ENCODE measurements at places on chromosomes 4 and X. TPM values are rescaled to one million over a fixed set of nuclear protein-coding genes. Genes with fewer than 3 reads are reported as not detected.

- H3K4me1 ChIP-seq, result no peaks in the 10 kb centered on the region
- H3K27ac ChIP-seq, result no peak overlapping the region
- no peaks in the 10 kb centered on the region for H3K36me3 ChIP-seq
- no peak for DNase-seq
- no peak overlapping the region for H3K4me3 ChIP-seq
Measured at GRCh38 chrX:150370589-150371312, 7.6 kb downstream of the MAMLD1 start.

- no peak overlapping the region for H3K27ac ChIP-seq
- H3K27me3 ChIP-seq, result no peaks in the 10 kb centered on the region
- H3K36me3 ChIP-seq, result no peaks in the 10 kb centered on the region
- DNase-seq, result no peak
- no peak overlapping the region for H3K4me3 ChIP-seq
- no peaks in the 10 kb centered on the region for H3K4me1 ChIP-seq
Measured at GRCh38 chr4:73743795-73744194, 3.4 kb downstream of the CXCL8 start.

DNA sequence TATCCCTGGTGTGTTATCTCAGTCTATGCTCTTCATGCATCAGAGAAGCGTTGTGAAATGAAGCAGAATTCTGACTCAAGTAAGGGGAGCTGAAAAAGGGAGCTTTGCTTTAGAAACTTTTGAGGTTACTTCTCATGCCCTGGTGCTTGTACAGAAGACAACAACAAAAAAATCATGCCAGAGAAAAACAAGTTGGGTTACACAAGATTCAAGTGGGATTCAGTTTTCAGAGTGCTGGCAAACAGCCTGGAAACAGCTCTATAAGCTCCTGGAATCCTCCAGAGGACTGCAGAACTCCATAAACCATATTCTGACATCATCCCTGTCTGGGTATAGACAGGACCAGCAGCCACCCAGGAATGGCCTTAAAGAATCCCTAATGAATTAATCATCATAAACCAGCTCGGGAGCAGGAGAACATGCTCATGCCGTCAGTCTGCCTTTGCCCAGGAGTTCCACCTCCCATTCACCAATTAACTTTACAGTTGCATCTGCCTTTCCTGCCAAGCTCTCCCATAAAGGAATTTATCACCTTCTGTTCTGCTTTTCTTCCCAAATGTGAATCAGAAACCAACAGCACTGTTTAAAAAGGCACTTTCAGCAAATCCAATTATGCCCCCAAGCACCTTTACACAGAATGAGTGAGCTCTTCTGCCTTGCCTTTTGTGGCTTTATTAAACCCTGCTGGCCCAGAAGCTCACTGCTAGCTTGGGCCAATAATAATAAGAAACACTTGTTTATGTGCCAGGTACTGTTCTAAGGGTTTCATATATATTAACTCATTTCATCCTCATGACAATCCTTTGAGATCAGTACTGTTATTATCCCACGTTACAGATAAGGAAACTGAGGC is 54.5 kb upstream of the FBXW7 start:
- H3K27me3 ChIP-seq, result no peaks in the 10 kb centered on the region
- 0 out of 2 replicates have a peak, but pooled peaks cover 4% of the 10 kb centered on the region for H3K4me1 ChIP-seq
- H3K36me3 ChIP-seq, result no peaks in the 10 kb centered on the region
- 0 out of 2 replicates have a peak overlapping the region, but pooled peaks have one; percentile 37 for H3K4me3 ChIP-seq
- H3K27ac ChIP-seq, result no peak overlapping the region

DNA sequence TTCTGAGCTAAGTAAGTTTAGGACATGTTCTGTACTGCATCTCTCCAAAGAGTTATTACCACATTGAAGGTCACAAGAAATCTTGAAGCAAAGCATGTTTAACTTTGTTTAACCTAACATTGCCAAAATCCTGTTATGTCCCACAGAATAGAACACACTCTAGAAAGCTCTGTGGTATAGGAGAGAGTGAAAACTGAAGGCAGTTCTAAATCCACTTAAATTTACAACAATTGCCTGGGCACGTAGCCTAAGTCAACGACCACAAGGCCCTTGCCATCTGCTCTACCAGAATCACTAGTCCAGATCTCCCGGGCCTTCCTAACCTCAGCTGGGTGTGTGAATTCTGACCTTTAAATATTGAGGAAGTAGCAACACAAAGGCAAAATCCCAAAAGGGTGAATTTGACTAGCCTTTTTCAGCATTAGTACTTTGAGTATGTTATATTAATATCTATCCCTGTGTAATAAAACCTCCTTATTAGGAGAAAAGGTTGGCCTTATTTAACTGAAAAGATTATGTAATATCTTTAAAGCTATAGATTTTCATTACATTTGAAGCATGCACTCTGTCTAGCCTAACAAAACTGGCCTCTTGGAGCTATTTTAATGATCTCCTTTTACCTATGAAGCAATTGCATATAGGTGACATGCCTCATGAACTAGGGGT is 4.5 kb upstream of the MAML3 start:
- H3K36me3 ChIP-seq, result no peaks in the 10 kb centered on the region
- no peak for DNase-seq
- H3K4me3 ChIP-seq, result no peak overlapping the region

AMER1 gene
- polyA plus RNA-seq, result 0.48 TPM

SLC38A5 gene
- polyA plus RNA-seq, result 20.7 TPM

DNA sequence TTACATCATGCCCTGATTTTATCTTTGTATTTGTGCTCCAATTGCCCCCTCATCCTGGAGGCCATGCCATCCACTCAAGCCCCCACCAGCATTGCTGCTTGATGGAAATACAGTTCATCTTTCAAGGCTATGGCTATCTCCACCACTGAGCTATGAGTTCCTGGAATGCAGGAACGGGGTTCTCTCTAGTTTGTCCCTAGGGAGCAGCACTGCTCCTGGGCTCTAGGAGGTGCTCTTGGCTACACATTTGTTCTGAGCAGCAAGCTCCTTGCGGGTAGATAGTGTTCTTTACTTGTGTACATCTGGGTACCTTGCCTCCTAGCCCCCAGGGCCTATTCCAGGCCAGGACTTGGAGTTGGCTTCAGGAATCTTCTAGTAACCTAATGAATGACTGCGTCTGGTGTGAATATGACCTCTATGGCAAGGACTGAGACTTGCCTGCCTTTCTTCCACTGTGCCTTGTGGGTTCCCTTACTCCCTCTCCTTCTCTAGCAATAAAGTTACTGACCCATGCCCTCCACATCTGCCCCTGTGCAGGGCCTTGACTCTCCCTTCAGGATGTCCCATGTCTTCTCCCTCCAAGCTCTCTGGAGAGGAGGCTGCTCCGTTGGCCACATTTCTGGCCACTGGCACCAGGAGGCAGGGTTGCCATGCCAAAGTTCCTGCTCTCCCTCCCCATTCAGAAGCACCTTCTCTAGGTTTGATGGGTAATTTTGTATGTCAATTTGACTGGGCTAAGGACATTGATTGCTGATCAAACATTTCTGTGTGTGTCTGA is 7.6 kb downstream of the CITED1 start:
- H3K36me3 ChIP-seq, result no peaks in the 10 kb centered on the region
- H3K27ac ChIP-seq, result no peak overlapping the region
- H3K4me3 ChIP-seq, result no peak overlapping the region
- peaks cover 15% of the 10 kb centered on the region for H3K27me3 ChIP-seq
- DNase-seq, result peak; percentile 71

- no peaks in the 10 kb centered on the region for H3K4me1 ChIP-seq
- H3K36me3 ChIP-seq, result no peaks in the 10 kb centered on the region
- no peak overlapping the region for H3K4me3 ChIP-seq
- DNase-seq, result no peak
Measured at GRCh38 chrX:96579252-96579651, 105.4 kb upstream of the DIAPH2 start.

GRCh38 chr4:70473679-70474078 is 1.7 kb downstream of the MUC7 start:
- no peaks in the 10 kb centered on the region for H3K4me1 ChIP-seq
- H3K27me3 ChIP-seq, result no peaks in the 10 kb centered on the region
- no peak for DNase-seq
- H3K36me3 ChIP-seq, result no peaks in the 10 kb centered on the region

GRCh38 chr4:1274871-1275270 is 14.8 kb upstream of the MAEA start:
- H3K27ac ChIP-seq, result no peak overlapping the region
- no peak for DNase-seq
- no peak overlapping the region for H3K4me3 ChIP-seq
- no peaks in the 10 kb centered on the region for H3K36me3 ChIP-seq
- no peaks in the 10 kb centered on the region for H3K27me3 ChIP-seq
- H3K4me1 ChIP-seq, result no peaks in the 10 kb centered on the region

DNA sequence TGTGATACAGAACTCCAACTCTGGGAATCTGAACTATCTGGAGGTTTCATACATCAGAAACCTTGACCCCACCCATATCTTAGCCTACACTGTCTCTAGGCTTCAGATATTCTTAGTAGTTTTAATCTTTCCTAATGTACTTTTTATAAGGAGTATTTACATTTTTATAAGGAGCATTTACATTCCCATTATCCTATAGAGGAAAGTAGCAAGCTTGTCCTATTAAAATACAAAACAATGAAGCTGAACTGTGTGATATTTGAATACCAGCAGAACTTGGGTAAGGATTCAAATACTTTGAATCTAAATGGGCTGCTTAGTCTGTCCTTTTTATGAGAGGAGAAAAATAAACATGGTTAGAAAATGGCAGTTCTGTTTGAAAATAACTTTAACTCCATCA is 247.4 kb downstream of the FMR1NB start:
- H3K36me3 ChIP-seq, result no peaks in the 10 kb centered on the region
- no peaks in the 10 kb centered on the region for H3K4me1 ChIP-seq
- H3K27ac ChIP-seq, result no peak overlapping the region
- no peaks in the 10 kb centered on the region for H3K27me3 ChIP-seq
- H3K4me3 ChIP-seq, result no peak overlapping the region
- no peak for DNase-seq

TEX13B gene
- 0.16 TPM for polyA plus RNA-seq

GRCh38 chrX:16712548-16713155 is at the start of gene CTPS2:
Gene CTPS2 (minus strand): TSS chrX:16712669. CDS start chrX:16702902, 9,767 bp downstream.
- H3K27ac ChIP-seq, result peak within 1 kb of the TSS; percentile 87
- no peaks in the 10 kb centered on the region for H3K27me3 ChIP-seq
- no peaks in the 10 kb centered on the region for H3K36me3 ChIP-seq
- H3K4me3 ChIP-seq, result peak within 1 kb of the TSS; percentile 71

PNCK gene
- polyA plus RNA-seq, result 3.0 TPM

GRCh38 chr4:19038231-19038630 is 1016.7 kb upstream of the LCORL start:
- no peaks in the 10 kb centered on the region for H3K27me3 ChIP-seq
- no peak for DNase-seq
- no peak overlapping the region for H3K27ac ChIP-seq
- H3K4me3 ChIP-seq, result no peak overlapping the region
- H3K4me1 ChIP-seq, result peaks cover 6% of the 10 kb centered on the region
- H3K36me3 ChIP-seq, result no peaks in the 10 kb centered on the region

P2RY4 gene
- polyA plus RNA-seq, result not detected

HSFX1 gene
- polyA plus RNA-seq, result not detected

ANAPC4 gene
- polyA plus RNA-seq, result 25.0 TPM

GRCh38 chr4:182680234-182680653 is 236.9 kb downstream of the DCTD start:
- no peaks in the 10 kb centered on the region for H3K4me1 ChIP-seq
- no peak overlapping the region for H3K4me3 ChIP-seq
- peak overlapping the region; percentile 57 for H3K27ac ChIP-seq
- no peak for DNase-seq
- H3K36me3 ChIP-seq, result no peaks in the 10 kb centered on the region
- H3K27me3 ChIP-seq, result no peaks in the 10 kb centered on the region

DNA sequence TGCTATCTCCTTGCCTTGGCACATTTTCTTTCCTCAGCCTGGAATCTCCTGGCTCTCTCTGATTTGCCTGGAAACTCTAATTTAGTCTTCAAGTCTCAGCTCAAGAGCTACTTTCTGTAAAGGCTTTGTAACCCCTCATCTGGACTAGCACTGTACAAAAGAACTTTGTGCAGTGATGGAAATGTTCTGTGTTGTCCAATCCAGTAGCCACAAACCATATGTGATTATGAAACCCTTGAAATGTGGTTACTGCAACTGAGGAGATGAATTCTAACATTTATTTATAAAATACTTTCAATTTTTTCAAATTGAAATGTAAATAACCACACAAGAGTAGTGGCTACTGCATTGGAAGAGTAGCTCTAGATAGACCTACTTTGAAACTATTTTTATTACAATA is 66.6 kb upstream of the HS3ST1 start:
- no peak for DNase-seq
- no peak overlapping the region for H3K4me3 ChIP-seq
- no peaks in the 10 kb centered on the region for H3K36me3 ChIP-seq
- no peaks in the 10 kb centered on the region for H3K4me1 ChIP-seq

SMIM31 gene
- polyA plus RNA-seq, result not detected

CENPVL2 gene
- 2.9 TPM for polyA plus RNA-seq

CPLX1 gene
- 1.1 TPM for polyA plus RNA-seq

- no peaks in the 10 kb centered on the region for H3K27me3 ChIP-seq
- H3K4me3 ChIP-seq, result no peak overlapping the region
- no peaks in the 10 kb centered on the region for H3K4me1 ChIP-seq
- no peaks in the 10 kb centered on the region for H3K36me3 ChIP-seq
Measured at GRCh38 chrX:100674705-100675104, 30.7 kb downstream of the SRPX2 start.

DNA sequence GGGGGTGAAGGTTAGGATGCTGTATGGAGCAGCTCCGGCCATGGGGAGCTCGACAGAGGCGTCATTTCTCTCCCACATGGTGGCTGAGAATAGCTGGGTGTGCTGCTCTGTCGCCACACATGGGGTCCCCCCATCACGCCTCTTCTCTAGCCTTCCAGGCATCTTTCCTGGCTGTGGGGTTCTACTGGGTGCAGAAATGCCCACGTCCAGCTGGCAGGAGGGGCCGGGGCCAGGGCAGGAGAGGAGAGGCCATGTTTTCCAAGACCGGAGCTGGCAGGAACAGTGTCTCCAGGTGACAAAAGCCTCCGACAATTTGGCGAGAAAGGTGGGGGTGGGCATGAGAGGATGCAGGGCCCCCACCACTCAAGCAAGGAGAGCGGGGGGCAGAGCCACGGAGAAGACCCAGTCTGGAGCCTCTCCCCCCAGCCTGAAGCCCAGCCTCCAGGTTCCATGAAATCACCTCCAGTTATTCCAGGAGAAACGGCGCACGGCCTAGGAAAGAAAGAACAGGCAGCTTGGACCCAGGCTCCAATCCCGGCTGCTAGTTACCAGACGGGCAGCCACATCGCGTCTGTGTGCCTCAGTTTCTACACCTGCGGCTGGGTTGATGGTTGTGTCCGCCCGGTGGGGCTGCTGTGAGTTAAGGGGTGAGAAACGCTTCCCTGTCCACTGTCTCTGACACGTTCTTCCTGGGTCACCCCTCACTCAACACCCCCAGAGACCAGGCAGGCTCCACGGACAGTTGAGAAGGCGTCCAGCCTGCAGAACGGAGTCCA is 27.4 kb upstream of the SPON2 start:
- H3K27ac ChIP-seq, result no peak overlapping the region
- H3K4me1 ChIP-seq, result no peaks in the 10 kb centered on the region
- H3K4me3 ChIP-seq, result no peak overlapping the region
- H3K36me3 ChIP-seq, result no peaks in the 10 kb centered on the region
- H3K27me3 ChIP-seq, result no peaks in the 10 kb centered on the region
- no peak for DNase-seq

- DNase-seq, result no peak
- H3K36me3 ChIP-seq, result no peaks in the 10 kb centered on the region
- no peak overlapping the region for H3K27ac ChIP-seq
- no peaks in the 10 kb centered on the region for H3K27me3 ChIP-seq
- H3K4me1 ChIP-seq, result no peaks in the 10 kb centered on the region
Measured at GRCh38 chr4:23068287-23068686, 375.6 kb downstream of the GBA3 start.
